Activated T-helper 1 cell treated with anti-CD3 and anti-CD28 coated beads, Interleukin-12 subunit alpha, Interleukin-12 subunit beta, Interleukin-2, Interleukin-4 antibody, amounts not matched to agents 30 ng/mL and 10 ng/mL and 1 ng/mL, durations not matched to agents 14 hours and 24 hours and 36 hours (primary cell): ENCODE measurements at places on chromosomes 1 and 21.

DNA sequence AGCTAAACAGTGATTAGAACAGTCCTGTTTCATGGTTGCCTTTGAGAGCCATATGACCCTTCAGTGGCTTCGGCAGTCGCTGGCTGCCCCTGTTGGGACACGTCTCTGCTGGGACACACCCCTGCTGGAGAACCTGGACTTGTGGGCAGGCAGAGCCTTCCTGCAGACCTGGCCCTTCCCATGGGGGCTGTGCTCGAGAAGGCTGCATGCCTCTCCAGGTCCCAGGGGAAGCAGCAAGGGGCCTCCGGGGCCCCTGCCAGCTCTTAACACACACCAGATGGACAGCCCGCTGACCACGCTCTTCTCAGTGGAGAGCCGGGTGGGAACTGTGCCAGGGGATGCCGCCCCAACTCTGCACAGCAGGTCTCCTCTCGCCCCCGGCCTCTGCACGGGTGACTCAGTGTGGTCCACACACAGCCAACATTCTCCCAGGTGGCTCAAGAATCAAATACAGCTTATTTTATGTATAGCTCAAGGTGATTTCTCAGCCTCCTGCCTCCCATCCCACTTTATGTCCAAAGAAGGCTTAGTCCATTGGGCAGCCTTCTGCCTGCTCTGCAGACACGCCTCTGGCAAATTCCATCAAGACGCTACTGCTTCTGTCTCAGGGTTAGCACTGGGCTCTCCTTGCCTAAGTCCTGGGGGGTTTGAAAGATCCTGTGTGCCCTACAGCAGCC lies 450.8 kb downstream of the KIF26B start:
- DNase-seq, result no peak

- DNase-seq, result no peak
Measured at GRCh38 chr1:220335668-220336067, 63.4 kb upstream of the RAB3GAP2 start.

DNA sequence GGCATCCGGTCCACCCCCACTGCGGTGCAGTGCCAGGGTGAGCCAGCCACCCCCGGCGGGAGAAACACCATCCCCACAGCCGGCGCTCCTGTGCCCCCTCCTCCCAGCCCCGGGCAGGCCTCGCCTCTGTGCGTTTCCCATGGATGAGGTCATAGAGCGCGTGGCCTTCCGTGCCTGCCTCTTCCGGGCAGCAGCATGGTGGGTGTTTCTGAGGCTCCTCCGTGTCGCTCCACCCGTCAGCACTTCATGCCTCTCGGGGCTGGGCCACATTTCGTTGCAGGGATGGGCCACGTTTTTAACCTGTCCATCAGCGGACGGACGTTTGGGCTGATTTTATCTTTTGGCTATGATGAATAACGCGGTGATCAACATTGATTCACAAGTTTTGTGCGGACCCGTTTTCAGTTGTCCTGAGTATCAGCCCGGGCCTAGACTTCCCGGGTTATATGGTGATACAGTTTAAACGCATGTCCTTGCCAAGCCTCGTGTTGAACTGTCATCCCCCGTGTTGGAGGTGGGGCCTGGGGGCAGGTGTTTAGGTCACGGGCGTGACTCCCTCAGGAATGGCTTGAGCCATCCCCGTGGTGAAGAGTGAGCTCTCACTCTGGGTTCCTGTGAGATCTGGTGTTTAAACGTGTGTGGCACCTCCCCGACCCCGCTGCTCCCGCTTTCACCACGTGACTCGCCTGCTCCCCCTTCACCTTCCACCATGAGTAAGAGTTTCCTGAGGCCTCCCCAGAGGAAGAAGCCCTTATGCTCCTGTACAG lies 64.8 kb downstream of the SLX9 start:
- DNase-seq, result no peak

GRCh38 chr1:38031513-38031866 lies 15.1 kb downstream of the POU3F1 start:
- DNase-seq, result no peak

- no peak for DNase-seq
Measured at GRCh38 chr1:151579436-151580225, 32.2 kb upstream of the SNX27 start.
